ENCODE measurements at places on chromosomes 13 and 19.
A peak's percentile ranks its signal among the peaks of the same experiment; 100 is the strongest.

GRCh38 chr19:50720921-50721381 lies 1.3 kb upstream of the SHANK1 start:
- DNase-seq: peak; percentile 60

- DNase-seq: no peak
Measured at GRCh38 chr19:30353394-30353945, 18.7 kb upstream of the ZNF536 start.

- DNase-seq: no peak
Measured at GRCh38 chr19:30430206-30430734, 58.1 kb downstream of the ZNF536 start.

- DNase-seq: no peak
Measured at GRCh38 chr13:114134944-114135610, 2.7 kb upstream of the RASA3 start.

DNA sequence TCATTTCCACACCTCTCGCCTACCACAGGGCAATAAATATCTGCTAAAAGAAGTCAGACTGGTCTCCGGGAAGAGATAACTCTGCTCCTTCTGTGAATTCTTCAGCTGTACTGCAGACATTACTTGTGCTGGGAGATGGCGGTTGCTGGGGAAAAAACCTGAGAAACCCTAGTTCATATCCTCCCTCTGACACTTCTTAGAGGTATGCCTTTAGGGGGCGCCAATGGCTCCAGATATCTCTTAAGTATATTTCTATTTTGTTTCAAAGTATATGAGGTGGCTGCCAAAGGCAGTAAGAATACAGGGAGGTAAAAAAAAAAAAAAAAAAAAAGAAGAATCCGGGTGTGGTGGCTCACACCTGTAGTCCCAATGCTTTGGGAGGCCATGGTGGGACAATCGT lies 175.2 kb downstream of the PAN3 start:
- DNase-seq: peak; percentile 34

DNA sequence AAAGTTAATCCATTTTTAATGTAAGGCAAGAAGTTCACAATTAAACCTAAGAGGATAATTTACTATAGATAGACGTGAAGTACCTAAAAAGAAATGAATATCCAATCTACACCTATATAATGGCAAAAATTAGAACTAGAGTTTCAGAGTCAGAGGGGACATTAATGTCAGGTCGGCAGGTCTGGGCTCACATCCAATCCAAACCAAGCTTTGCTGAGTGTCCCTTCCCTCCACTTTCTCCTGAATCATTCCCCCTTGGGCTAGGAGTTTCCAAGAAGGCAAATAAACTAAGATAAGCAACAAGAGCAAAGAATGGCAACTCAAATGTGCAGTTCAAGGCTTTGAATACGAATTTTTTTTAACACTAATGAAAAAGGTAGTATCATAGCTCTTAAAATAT lies 2.9 kb downstream of the FLT3 start:
- no peak for DNase-seq

DNA sequence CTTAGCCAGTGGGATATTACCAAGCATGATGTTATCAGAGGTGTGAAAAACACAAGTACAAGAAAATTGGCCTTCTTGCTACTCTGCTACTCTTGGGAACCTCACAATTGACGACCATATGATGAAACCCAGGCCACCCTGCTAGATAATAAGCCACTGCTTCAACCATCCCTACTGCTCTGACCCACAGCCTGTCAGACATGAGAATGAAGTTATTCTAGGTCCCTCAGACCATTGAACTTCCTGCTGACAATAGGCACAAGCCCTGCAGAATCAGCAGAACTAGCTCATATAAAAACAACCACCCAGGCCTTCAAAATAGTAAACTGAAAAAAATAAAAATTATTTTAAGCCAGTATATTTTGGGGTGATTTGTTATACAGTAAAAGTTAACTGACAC lies 559.9 kb downstream of the KCTD12 start:
- no peak for DNase-seq

- no peak for DNase-seq
Measured at GRCh38 chr13:80361883-80362327, 21.0 kb upstream of the SPRY2 start.

- no peak for DNase-seq
Measured at GRCh38 chr13:28316836-28317235, 178.1 kb downstream of the FLT1 start.

Measured in fibroblast of skin of right quadriceps (primary cell).